ENCODE measurements at places on chromosomes 1 and 21.

GRCh38 chr1:109392788-109393616, 4.7 kb downstream of the SORT1 start:
- no peak for DNase-seq

GRCh38 chr1:76864383-76864782, 2.9 kb upstream of the ST6GALNAC5 start:
- DNase-seq, result no peak

DNA sequence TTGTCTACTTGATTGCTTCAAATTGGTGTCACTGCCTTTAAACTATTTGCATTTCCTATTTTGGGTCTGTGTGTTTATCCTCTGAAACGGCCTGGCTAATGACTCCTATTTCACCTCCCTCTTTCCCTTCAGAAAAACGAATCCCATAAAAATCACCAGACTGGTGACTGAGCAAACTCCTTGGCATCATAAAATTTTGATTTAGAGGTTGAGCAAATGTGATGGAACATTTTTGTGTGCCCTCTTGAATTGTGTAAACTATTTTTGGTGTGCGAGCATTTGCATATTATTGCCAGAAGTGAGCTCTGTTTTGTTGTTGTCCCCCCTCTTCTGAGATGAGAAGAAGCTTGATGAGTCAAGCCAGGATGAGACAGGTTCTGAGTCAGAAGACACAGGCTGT, 316.1 kb downstream of the AJAP1 start:
- no peak for DNase-seq

GRCh38 chr21:43928222-43929125, 63.5 kb downstream of the AGPAT3 start:
- DNase-seq, result no peak

DNA sequence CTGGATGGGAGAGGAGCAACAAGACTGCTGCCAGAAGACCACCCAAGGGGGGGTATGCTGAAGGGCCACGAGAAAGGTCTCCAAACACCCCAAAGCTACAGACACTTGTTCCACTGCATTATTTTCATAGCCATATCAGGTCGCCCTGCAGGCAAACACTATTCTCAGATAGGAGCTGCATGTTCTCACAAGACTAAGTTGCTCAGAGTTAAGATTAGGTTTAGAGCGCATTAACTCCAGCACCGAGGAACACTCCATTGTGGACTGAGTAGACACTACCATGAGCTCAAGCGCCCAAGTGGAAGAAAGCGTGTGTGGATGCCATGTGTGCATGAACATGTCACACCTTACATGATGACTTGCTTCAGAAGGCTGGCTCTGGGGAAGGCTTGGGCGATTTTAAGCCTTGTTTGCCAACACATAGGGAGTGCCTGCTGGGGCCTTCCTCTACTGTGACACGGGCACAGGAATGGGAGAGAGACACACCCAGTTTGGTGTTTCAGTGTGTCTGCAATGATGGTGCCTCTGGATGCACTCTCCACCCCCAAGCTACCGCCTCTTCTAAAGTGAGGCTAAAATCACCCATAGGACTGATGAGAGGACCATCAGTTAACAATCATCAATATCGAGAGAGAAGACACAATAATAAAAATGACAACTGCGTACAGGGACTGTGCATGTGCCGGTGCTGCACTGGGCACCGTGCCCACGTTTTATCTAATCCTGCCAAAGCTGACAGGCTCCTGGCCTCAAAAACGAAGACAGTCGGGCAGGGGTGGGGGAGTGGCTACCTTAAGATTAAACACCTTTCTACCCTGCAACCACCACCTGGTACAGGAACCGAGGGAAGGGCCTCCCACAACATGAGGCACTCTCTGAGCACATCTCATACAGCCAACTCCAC, 34.9 kb downstream of the SSBP3 start:
- no peak for DNase-seq

DNA sequence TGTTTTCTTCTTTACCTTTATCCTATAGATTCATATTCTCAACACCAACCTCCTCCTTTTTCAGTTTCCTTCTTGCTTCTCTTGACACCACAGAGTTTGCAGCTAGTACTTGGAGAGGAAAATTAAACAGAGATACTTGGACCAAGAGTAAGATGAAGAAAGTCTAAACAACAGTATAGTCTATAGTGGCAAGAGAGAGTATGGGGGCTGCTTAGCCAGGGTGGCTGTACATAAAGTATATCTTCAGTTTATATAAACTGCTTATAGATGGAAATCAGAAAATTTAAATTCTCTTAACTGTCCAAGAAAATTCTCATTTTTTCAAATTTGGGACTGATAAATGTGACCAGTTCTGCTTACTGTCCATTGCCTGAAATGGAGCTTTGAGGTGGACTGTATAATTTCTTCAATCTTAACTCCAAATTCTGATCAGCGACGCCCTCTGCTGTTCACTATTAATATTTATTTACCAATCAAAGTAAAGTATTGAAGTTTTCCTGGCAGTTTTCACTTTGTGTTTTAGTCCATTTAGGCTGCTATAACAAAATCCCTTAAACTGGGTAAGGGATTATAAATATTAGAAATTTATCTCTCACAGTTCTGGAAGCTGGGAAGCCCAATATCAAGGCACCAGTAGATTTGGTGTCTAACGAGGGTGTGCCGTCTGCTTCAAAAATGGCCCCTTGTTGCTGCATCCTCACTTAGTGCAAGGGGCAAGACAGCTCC, 14.8 kb upstream of the METTL18 start:
- no peak for DNase-seq

- no peak for DNase-seq
Observed at GRCh38 chr1:18178111-18178510, 70.5 kb downstream of the IGSF21 start.

GRCh38 chr1:96698342-96698983, 23.1 kb upstream of the PTBP2 start:
- no peak for DNase-seq

DNA sequence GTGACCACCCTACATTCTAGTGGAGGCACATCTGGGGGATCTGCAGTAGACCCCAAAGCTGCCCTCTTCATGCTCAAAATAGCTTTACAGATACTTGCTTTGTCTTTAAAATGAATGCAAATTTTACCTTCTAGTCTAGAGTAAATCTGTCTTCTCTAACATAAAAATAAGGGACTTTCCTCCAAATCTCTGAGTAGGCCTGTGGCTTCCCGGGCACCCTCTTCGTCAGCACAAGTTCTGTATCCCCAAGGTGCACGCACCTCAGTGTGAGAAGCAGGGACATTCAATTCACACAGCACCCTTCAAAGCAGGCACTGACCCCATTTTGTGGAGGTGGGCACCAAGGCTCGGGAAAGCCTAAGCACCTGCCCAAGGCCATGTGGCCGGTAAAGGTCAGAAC, 19.0 kb downstream of the MEF2D start:
- DNase-seq, result no peak

GRCh38 chr1:224339442-224340033, 9.6 kb upstream of the NVL start:
- no peak for DNase-seq

- no peak for DNase-seq
Observed at GRCh38 chr1:34479731-34480130, 275.1 kb upstream of the GJB5 start.
